Prostate gland (tissue), 2 donors: ENCODE measurements at places on chromosomes 6 and 20.

DNA sequence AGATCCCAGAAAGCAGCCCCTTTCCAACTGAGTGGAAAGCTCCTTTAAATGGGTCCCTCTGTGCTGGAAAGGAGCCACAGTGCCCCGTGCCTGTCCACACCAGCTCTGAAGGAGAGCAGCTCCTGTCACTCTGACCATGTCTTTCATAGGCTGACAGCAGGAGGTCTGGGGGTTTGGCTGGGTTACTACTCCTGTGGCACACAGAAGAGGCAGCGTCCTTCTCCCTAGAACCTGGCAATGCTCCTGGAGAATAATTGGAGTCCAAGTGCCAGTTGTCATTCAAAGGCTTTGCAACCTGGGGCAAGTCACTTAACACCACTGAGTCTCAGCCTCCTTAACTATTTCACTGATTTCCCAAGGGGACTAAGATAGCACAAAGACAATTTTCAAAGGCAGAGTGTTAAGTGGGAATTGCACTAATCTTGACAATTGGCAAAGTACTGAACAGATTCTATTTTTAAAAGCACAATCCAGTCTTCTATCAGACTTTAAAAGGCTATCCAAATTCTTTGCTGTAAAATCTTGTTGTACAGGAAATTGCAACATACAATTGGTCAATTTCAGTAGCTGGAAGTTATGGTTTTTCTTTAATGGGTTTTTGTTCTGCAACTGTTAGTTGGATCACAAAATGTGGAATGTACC, 457.2 kb downstream of the KIF16B start:
- no peak for DNase-seq

DNA sequence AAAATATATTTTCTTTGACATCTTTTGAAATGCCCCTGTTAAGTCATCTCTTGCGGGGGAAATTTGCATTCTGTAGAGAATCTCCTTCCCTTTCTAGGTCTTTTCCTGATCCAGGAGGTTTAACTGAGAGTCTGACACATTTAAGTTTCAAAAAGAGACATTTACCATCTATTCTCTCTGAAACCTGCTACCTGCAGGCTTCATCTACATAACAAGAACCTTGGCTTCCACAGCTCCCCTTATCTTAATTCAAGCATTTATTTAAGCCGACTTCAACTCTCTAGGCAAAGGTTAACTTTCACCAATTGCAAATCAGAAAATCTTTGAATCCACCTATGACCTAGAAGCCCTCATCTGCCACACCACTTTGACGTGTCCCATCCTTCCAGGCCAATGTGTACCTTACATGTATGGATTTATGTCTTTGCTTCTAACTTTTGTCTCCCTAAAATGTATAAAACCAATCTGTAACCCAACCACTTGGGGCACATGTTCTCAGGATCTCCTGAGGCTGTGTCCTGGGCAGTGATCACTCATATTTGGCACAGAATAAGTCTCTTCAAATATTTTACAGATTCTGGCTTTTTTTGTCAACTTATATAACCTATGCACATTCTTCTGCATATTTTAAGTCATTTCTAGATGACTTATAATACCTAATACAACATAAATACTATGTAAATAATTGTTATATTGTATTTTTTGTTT, 666.7 kb downstream of the UTRN start:
- DNase-seq = no peak

DNA sequence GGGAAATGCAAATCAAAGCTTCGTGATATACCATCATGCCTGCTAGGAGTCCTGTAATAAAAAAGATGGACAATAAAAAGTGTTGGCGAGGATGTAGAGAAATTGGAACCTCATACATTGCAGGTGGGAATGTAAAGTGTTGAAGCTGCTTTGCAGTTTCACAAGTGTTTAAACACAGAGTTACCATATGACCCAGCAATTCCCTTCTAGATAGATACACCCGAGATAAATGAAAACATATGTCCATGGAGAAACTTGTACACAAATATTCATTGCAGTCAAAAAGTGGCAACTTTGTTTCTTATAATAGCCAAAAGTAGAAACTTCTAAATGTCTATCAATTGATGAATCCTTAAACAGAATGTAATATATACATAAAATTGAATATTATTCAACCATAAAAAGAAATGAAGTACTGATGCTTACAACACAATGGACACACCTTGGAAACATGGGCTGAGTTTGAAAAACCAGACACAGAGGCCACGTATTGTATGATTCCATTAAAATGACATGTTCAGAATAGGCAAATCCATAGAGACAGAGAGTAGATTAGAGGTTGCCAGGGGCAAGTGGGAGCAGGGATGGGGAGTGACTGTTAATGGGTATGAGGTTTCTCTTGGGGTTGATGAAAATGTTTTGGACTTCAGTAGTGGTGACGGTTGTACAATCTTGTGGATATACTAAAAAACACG, 20.8 kb upstream of the ERVFRD-1 start:
- DNase-seq = no peak

DNA sequence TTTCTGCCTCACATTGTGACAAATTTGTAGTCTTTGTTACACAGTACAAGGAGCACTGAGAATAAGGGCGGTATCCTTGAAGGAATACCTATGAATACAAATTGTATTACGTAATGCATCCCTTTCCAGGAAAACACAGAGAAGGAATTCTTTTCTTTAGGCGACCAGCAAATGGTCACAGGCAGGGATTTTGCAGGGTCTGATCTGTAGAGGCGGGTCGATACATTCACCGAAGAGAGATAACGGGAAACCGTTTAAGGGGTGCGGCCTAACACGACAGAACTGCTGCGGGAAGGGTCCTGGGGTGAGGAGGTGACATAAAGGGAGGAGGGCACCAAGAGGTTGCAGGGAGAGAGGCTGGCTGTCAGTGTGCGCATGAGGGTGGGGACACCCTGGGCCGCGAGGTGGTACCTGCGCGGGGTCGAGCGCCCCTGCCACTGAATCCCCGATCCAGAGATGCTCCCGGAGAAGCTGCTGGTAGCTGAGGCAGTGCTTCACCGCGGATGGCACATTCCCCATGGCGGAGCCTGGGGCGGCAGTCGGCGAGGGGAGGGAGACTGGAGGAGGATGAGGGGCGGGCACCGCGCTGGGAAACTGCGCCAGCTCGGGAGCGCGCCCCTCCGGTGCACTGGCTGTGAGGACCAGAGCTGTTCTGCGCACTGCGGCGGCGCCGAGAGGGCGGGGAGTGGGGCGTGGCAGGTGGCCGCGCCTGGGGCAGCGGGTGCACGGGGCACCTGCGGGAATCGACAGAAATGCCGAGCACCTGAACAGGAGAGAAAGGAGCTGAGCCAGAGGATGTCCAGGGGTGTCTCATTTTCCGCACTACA, at the start of gene HMGCLL1:
HMGCLL1 (minus strand) TSS at position 656 of the 827 bp plus-strand sequence; CDS start at position 519, 137 bp downstream.
- no peak for DNase-seq

DNA sequence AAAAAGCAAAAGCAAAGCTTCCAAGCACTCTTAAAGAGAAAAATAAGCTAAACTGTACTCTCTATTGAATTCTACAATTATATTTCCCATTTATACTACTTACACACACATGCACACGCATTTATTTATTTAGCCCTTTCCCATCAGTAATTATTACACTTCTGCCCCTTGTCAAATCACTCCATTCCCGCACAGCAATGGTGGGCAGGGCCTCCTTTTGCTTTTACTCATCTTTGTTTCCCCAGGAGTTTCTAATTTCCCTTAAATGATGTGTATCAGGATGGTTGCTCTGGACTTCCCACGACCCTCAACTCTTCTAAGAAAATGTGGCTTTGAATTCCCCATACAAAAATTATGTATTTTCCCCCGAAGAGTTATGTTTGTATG, 19.9 kb downstream of the PXT1 start:
- no peak for DNase-seq
